Stimulated activated CD4-positive, alpha-beta T cell treated with anti-CD3 and anti-CD28 coated beads, TNF-alpha, amount 100 ng/mL, for 1 hour (primary cell): ENCODE measurements at places on chromosomes 1 and 21.

- no peak for DNase-seq
Observed at GRCh38 chr1:100452641-100453040, 85.3 kb upstream of the GPR88 start.

- DNase-seq = no peak
Observed at GRCh38 chr1:147712605-147713004, 42.3 kb upstream of the ACP6 start.

DNA sequence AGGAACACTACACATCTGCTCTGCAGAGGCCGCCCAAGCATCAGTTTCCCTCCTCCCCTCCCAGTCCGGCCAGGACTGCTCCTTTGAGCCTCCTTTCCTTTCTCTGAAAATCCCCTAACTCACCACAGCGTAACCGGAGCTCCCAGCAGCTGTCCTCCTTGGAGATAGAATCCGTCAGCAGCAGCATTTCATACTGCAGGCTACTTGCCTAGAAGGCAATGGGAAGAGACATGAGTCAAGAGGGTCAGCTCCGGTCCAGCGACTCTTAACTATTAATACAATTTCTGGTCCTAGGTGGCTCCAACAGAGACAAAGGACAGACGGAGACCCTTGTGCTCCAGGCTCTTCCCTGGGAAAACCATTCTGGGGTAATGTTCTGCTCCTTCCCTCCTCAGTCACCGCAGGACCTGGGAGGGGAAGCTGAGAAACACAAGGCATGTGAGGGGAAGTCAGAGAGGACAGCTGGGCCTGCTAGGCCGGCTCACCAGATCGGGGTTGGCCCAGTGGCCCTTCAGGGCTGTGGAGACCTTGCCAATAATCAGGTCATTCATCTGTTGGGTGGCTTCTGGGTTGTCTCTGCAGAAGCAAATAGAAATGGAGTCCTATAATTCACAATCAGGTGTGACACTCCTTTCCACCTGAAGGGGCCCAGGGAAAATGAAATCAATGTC, 99.7 kb downstream of the UBR4 start:
- no peak for DNase-seq

- DNase-seq = no peak
Observed at GRCh38 chr1:206435445-206435844, 34.8 kb upstream of the IKBKE start.

DNA sequence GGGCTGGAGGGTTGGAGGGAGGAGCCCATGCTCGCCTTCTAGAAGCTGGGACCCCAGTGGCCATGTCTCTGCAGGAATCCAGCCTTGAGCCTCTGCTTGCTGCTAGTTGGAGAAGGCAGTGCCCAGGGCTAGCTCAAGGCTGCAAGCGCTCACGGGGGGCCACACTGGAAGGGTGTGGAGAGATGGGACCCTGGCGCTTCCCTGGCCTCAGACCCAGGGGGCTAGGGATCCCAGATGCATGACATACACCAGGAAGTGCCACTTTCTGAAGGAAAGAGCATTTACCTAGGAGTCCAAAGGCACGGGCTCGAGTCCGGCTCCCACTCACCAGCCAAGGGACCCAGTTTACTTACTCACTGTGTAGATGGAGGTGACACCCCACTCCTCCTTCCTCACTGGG, 32.6 kb downstream of the NENF start:
- no peak for DNase-seq

GRCh38 chr1:235077571-235078479, 50.8 kb downstream of the TOMM20 start:
- DNase-seq = no peak

DNA sequence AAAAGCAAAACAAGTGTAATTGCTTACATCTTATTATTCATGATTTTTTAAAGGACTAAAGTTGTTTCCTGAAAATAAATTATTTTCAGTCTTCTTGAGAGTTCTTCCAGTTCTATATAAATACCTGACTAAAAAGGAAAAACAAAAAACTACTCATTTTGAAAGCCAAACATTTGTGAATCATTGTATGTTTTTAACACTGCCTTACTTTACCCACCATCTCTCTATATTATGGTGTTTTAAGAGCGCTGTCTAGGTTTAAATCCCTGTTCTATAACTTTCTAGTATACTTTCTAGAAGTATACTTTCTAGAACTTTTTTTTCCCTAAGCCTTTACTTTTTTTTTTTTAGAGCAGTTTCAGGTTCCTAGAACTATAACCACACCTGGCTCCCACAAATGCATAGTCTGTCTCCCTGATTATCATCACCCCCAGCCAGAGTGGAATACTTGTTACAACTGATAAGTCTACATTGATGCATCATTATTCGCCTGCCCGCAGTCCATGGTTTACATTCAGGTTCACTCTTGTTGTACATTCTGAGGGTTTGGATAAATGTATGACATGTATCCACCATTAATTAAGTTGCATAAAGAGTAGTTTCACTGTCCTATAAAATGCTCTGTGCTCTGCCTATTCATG, 9.8 kb downstream of the RSBN1 start:
- DNase-seq = no peak

GRCh38 chr1:241888232-241888631, 40.2 kb downstream of the EXO1 start:
- DNase-seq = no peak

DNA sequence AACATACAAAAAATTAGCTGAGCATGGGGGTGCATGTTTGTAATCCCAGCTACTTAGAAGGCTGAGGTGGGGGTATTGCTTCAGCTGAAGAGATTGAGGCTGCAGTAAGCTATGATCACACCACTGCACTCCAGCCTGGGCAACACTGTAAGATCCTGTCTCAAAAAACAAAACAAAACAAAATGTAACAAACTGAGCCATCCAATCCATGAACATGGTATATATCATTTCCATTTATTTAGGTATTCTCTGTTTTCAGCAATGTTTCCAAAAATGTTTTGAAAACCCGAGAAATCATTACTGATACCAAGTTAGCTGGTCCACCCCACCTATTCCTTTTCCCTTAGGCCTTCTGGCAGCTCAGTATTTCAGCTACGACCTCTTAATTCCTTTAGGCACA, 18.4 kb downstream of the ATPAF1 start:
- DNase-seq = no peak

GRCh38 chr21:31221043-31221442, 123.0 kb downstream of the TIAM1 start:
- DNase-seq = no peak
